Renal cortical epithelial cell (primary cell): ENCODE measurements at places on chromosomes 13 and 19.

- no peak for DNase-seq
Observed at GRCh38 chr13:20157151-20157796, 3.6 kb downstream of the GJA3 start.

DNA sequence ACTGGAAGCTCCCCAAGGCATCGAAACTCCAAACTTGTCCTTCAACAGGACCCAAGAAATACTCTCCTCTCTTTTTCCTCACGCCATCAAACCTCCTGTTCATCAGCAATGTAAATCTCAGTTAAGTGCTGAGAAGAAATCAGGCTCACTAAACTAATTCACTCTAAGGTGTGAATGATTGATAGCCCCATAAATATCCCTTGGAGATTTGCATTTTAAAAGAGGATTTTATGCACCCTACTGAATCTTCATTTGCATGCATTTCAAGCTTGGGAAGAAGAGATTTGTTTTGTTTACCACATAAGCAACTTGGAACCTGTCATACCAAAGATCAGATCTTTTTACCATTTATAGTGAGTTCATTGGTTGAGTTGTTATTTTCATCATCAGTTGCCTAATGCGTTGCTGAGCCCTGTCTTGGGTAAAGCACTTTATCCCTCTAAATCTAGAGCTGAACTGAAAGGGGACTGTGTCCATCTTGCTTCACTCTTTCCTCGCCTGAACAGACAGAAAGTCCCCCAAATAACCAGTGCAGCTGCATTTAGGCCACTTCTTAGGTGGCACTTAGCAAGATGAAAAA lies 40.2 kb upstream of the GSX1 start:
- no peak for DNase-seq

GRCh38 chr13:35984287-35984686 lies 146.9 kb downstream of the DCLK1 start:
- DNase-seq = no peak

- DNase-seq = no peak
Observed at GRCh38 chr13:26495750-26496149, 61.7 kb upstream of the WASF3 start.

- DNase-seq = no peak
Observed at GRCh38 chr13:96403241-96403640, 313.3 kb downstream of the HS6ST3 start.

DNA sequence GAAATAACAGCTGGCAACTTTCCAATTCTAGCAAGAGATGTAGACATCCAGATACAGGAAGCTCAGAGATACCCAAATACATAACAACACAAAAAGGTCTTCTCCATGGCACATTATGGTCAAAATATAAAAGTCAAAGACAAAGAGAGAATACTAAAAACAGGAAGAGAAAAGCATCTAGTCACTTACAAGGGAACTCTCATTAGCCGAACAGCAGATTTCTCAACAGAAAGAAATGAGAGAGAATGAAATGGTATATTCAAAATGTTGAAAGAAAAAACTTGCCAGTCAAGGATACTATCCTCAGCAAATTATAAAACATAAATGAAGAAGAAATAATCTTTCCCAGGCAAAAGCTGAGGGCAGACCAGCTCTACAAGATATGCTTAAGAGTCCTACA lies 12.4 kb downstream of the ZNF780A start:
- DNase-seq = no peak

DNA sequence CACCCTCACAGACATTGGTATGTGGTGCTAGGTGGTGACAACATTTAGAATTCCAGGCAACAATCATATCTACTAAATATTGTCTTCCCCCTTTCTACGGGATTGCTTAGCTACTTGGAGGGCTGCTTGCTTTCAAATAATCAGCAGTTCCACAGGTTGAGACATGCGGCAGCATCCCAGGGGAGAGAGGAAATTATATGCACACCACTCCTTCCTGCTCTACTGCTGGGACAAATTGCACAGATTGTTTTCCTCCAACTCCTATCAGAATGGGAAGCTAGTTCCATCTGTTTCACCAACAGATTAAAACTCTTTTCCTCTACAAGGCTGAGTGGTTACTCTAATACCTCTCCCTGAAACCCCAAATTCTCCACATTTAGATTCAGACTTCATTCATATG lies 275.4 kb downstream of the DNAJC15 start:
- no peak for DNase-seq

- no peak for DNase-seq
Observed at GRCh38 chr19:50912727-50913716, 1.8 kb upstream of the KLK4 start.

DNA sequence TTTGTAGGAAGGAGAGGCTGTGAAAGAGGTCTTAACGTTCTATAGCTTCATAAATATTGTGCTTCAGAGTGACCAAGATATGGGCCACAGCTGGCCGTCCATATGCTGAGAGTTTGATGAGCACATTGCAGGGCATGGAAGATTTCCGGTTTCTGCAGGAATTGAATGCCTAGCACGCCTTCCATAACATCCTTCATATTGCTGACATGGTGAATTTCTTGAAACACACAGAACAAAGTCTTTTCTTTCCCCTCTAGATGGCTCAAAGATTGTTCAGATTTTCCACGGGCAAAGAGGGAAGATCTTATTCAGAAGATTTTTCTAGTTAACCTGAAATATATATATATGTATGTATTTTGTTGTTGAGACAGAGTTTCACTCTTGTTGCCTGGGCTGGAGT lies 42.4 kb downstream of the ADGRE2 start:
- DNase-seq = no peak

DNA sequence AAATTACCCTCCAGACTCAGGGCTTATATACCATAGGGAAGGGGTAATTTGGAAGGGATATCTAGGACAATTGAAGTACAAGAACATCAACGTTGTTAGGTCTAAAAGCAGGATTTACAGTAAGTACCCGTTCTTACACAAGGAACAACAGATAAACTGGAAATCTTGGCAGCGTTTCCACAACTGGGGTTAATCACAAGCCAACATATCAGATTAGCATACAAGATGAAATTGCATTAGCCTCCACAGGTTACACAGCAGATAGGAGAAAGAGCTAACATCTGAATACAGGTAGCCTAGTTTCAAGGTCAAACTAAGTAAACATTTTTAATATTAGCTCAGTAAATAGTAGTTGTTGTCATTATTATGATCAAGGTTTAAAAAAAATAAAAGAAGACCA lies 1214.0 kb upstream of the PCDH20 start:
- DNase-seq = peak; percentile 57

GRCh38 chr13:60043262-60043661 lies 120.5 kb downstream of the DIAPH3 start:
- peak; percentile 9 for DNase-seq

DNA sequence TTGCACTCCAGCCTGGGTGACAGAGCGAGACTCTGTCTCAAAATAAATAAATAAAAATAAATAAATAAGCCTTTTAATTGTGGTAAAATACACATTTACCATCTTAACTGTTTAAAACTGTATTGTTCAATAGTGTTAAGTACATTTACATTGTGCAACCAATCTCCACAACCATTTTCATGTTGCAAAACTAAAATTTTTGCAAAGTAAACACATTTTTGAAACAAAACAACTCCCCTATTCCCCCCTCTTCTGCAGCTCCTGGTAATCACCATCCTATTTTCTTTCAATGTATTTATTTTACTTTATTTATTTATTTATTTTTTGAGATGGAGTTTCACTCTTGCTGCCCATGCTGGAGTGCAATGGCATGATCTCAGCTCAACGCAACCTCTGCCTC lies 5.8 kb upstream of the B9D2 start:
- DNase-seq = no peak

GRCh38 chr19:1252221-1252820 lies 3.9 kb downstream of the MIDN start:
- peak; percentile 88 for DNase-seq

DNA sequence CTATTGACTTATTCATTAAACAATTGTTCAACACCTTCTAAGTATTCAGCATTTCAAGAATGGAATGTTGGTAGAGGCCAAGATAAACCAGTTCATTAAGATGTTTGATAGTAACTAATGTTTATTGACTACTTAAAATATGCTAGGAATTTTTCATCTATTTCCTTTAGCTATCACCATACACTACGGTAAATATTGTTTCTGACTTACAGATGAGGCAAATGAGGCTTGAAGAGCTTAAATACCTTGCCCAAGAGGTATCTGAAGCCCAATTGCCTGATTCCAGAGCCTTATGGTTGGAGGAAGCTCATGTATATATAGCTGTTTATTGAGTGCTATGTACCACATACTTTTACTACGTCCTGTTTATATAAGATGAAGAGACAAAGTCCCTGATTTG lies 286.2 kb downstream of the NDFIP2 start:
- peak; percentile 92 for DNase-seq
